Brain pericyte (primary cell): ENCODE measurements at places on chromosomes 5 and 9.

DNA sequence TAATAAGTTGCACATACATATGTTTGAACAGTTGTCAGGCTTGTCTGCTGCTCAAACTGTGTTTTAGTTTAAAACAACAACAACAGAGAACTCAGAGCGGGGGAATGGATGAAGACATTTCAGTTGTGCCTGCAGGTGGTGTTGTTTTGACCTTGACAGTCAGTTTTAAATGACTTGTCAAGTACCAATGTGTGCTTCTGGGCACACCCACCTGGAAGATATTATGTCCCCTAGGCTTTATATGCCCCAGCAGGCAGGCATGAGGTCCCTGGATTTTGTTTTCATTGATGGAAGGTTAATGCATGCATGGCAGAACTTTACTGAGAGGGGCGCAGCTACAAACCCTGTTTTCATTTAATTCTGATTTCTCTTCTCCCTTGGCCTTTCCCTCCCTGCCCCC lies 84.6 kb downstream of the AOPEP start:
- DNase-seq: no peak

DNA sequence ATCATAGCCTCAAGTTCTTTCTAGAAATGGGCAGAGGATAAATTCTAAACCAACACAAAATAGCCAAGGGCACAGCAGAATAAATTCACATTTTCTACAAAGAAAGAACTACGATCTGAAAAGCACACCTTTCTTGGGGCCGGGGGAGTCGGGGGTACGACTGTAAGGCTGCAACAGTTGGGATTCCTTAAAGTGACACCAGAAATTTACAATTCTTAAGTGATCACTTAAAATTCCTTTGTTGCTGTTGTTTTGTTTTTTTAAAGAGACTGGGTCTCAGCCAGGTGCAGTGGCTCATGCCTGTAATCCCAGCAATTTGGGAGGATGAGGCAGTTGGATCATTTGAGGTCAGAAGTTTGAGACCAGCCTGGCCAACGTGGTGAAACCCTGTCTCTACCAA lies 95.8 kb downstream of the CDK5RAP2 start:
- DNase-seq: no peak

- DNase-seq: no peak
Observed at GRCh38 chr9:22528485-22528884, 81.9 kb downstream of the DMRTA1 start.

- DNase-seq: no peak
Observed at GRCh38 chr9:89549031-89549644, 51.2 kb upstream of the SEMA4D start.

DNA sequence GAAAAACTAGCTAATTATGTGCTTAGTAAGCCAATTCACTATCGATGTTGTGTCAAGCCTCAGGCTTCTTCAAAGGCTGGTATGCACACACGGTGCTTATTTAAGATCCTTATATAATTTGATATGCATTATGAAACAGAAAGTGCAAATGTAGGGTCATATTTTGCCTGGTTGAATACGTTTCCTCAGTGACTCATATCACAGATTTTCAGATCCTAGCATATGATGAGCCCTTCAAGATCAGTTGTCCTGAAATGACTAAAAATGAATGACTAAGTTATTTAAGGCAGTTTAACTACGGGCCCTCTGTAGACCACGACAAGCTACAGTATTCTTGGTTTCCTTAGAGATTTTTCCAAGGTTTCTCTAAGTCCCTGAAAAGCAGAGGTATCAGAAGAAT lies 778.3 kb downstream of the PRELID2 start:
- no peak for DNase-seq
